ENCODE measurements at places on chromosomes 16 and 17. TPM values are rescaled to one million over a fixed set of nuclear protein-coding genes. Genes with fewer than 3 reads are reported as not detected.

Gene RHBDF1
- 0.64 TPM for polyA plus RNA-seq

Gene IL21R
- polyA plus RNA-seq, result not detected

Gene DNAI2
- polyA plus RNA-seq, result not detected

Gene CYLD
- 9.6 TPM for polyA plus RNA-seq

Gene CSH2
- not detected for polyA plus RNA-seq

Gene C16orf89
- 5.6 TPM for polyA plus RNA-seq

Gene SEZ6L2
- 97.4 TPM for polyA plus RNA-seq
